ENCODE measurements at places on chromosomes 2 and 18. TPM values are rescaled to one million over a fixed set of nuclear protein-coding genes. Genes with fewer than 3 reads are reported as not detected.
A peak's percentile ranks its signal among the peaks of the same experiment; 100 is the strongest.

DNA sequence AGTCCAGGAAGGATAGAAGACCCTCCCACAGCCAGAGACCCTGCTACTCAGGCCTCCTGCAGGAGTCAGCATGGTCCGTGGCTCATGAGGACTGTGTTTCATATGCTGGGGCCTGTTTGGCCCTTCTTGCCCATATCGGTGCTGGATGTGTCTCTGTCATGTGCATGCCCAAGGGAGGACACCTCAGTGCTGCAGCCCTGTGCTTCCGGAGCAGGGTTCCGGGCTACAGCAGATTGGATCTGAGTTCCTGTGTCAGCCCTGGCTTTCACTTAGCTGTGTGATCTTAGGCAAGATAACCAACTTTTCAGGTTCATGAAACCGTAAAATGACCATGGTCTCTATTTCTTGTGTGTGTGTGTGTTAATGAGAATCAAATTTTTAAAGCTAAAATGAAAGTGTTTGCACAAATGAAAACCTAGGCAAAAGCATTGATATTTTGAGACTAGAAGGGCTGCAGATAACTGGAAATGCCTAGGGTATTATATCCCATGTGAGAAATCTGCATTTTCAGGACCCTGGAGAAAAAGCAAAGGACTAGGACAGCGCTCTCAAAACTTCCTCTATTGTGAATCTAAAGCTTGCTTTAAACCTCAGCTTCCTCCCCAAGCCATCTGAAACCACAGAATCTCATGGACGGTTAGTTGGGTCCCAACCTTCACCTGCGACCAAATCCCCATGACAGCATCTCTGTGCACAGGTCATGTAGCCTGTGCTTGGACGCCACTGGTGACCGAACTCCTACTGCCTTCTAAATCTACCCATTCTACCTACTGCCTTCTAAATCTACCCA, 58.8 kb upstream of the CAPN13 start:
- no peak for ATAC-seq

DNA sequence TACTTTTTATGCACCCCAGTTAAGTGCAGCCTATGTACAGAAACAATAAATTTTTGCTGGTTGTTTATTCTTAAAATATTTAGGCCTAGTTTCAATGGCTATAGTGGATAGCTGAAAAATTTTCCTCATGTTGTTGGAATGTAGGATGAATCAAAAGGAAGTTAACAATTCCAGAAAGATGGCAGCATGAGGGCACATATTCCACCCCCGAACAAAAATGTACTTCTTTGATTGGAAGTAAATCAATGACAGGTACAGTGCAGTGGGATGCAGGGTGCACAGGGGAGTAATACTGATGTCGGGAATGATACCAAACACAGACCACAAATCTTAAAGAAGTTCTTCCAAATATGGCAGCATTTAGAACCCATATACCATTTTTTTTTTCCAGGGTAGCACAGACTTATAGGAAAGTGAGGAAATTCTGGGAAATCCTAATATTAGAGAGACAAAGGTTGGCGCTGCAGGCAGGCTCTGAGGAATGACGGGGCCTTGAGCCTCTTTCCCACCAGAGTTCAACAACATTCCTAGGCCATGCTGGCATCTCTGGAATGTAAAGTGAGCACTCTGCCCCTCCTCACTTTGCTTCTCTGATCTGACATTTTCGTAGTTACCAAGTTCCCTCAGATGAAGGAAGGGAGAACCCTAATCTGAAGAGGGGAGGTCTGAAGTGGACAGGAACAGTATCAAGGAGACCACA, 36.6 kb upstream of the IKZF2 start:
- ATAC-seq, result no peak

GRCh38 chr2:98761267-98761781, 30.4 kb upstream of the MGAT4A start:
- ATAC-seq, result peak; percentile 99

DNA sequence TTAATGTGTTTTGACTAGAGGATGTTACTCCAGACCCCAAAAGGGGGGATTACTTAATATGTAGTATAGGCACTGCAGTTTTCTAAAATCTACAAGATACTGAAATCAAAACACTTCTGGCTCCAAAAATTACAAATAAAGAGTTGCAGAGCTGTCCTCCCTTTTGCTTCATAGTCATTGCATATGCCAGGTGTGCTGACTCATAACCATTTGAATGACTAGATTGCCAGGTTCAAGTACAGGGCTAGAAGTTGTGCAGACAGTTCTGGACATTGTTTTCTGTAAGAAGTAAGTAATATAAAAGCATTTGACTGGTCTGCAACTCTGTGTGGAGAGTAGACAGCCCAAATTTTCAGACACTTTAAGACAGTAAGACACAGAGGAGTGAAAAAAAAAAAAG, 6.7 kb downstream of the CWC22 start:
- ATAC-seq, result no peak

DNA sequence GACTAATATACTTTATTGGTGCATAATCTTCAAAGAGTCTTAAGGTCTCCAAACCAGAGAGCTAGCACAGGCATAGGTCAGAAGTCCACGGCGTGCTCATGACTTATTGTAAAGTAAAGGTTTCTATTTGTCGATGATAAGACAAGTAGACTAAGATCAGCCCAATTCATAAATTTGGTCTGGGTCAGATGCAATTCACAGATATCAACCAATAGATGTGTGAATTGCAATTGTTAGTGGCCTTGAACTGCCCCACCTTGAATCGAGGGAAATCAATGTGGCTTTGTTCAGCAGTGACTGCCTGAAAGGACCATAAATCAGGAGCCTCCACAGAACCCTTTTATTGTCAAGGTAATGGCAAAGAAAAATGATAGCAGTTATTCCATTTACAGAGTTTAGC, 39.1 kb upstream of the CPS1 start:
- ATAC-seq, result no peak

DNA sequence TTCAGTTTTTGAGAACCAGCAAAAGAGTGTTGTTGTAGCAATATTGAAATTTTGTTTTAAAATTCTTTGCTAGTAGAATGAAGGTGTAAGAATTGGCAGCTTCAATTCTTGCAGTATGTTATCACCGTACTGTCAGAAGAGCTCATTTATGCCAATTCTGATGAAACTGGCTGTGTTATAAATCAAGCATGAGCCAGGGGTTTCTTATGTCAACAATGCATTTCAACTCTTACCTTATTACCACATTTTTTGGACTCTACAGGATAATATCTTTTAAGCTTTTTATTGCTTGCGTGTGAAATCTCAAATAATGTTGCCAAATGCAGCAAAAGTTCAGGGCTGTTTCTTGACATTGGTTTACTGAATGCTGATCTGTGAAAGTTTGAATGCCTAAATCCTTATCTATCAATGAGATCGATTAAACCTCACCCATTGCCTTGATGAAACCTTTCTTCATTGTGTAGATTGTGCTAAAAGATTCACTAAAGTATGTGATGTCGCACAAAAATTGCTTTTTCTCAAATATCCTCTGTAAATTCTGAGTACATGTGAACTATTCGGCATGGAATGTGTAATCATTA, 1389.3 kb upstream of the ZEB2 start:
- ATAC-seq, result no peak

- ATAC-seq, result no peak
These were observed 1.3 kb downstream of the PGAP1 start for GRCh38 chr2:196925051-196925767.

DNA sequence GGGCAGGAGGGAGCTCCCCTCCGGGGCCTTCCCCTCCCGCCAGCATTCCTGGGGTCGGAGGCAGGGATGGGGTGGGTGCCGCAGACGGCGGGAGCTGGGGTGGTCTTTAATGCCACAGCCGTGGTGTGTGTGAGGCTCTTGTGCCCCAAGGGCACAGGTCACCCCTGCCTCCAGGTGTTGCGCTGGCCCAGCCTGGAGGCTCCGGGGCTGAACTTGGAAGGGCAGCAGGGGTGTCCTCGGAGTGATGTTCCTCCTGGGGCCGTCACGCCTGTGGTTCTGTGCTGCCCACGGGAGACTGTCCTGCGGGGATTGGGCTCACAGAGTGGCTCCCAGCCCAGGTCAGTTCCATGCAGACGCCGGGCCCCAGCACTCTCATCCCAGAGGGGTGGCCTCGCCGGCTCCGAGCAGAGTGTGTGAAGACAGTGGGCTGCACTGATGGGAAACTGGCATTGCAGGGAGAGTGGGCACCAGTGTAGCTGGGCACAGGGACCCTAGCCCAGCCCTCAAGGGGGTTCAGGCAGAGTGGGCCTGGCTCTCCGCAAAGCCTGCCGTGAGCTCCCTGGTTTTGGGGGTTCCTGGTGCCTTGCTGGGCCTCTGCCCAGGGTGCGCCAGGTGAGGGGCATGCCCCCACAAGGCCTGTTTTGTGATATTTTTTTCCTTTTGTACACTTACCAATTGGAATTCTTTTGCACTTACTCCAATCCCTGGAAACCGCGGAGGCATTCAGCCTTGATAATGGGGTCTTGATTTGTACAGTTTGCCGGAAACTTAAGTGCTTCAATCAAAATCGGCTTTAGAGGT, 56.7 kb downstream of the NFATC1 start:
- ATAC-seq, result no peak

DNA sequence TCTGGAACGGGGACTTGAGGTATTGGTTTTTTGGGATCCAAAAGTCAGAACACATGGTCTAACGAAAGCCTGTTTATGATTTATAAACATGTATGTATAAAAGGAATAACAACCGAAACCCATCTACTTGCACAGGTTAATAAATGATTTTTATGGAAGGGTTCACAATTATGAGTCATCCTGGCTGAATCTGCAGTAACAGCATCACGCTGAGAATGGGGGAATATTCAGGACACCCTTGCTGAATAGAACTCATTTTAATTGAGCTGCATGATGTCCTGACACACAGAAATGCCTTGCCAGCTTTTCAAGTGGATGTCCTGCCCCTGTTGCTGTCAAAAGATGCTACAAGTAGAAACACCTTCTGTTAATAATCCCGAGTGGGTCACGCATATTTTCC, 54.7 kb upstream of the TGFA start:
- ATAC-seq, result no peak

DNA sequence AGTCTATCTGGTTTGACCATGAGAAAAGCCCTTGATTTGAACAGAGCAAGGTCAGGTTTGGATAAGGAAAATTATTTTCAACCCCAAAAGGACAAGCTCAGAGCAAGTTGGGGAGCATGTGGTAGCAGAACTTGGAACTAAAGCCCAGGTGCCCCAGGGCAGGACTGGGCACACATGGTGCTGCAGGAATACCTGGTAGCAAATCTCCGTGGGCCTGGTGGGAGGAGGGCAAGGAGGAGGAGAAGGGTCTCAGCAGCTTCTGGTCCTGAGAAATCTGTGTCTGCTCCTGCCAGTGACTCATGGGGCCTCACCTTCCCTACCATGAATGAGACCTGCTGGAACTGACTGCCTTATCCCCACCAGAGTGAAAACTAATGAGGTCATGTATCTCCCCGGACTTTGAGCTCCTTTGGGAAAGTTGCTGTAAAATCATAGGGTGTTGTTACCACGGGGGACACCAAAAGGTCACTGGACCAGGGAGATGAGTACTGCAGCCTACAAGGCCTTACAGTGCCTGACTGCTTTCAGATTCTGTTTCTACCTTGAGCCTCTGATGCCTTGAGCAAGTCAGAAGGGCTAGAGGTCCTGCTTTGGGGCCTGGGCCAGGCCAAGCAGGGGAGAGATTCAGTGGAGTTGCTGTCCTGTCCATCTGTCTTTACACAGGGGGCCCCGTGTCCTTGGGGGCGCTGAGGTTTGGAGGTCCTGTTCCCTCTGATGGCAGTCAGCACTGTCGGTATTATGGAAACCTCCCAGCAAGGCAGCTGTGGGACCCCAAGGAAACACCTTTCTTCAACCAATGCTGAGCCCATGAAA, 304.0 kb downstream of the MYCN start:
- no peak for ATAC-seq

GRCh38 chr18:68766433-68766832, 31.4 kb upstream of the CCDC102B start:
- ATAC-seq, result no peak

DNA sequence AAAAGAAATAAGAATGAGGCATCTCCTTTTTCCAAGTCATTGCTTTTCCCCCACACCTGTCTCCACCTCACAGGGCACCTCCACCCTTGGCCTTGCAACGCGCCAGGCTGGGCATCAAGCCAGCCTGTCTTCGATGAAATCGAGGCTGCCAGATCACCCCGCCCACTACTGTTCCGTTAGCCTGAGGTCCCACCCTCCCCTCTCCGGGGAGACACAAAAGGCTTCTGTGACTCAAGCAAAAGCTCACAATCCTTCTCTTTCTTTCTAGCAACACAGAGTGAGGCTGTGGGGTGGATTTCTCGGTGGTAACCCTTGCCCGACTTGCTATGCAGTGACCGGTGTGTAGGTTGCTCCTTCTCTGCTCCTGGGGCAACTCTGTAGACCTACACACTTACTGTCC, 9.9 kb downstream of the TNP1 start:
- ATAC-seq, result peak; percentile 90

The RTP5 gene
- 0.32 TPM for total RNA-seq

The MARCHF4 gene
- 3.1 TPM for total RNA-seq

The KYNU gene
- 0.31 TPM for total RNA-seq

The DGUOK gene
- total RNA-seq, result 90.4 TPM

The C2orf74 gene
- 28.3 TPM for total RNA-seq

The POTEI gene
- 0.08 TPM for total RNA-seq

Data from motor neuron (in vitro differentiated cells).